C1 segment of cervical spinal cord (tissue), 14 donors: ENCODE measurements at places on chromosomes 13 and 19.
A peak's percentile ranks its signal among the peaks of the same experiment; 100 is the strongest.

DNA sequence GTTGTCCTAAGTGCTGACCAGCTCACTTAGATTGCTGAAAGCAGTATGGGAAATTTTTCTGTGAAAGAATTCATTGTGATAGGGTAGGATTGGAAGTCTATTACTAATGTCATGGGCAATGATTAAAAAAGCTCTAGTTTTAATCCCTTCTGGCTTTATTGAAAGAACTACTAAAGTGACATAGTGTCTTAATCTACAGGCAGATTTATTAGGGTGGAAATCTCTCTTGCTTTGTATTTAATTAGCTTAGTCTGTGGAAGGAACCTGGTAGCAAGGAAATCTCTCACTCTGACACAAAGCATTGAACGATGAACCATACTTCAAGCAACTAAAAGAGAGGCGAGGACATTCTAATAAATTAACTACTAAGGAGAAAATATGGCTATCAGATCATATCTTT is 1029.2 kb upstream of the PCDH20 start:
- no peak for DNase-seq

- no peak for DNase-seq
These were observed 82.6 kb upstream of the OXGR1 start for GRCh38 chr13:97076898-97077297.

GRCh38 chr13:79660361-79660760 is 179.4 kb downstream of the NDFIP2 start:
- DNase-seq = no peak

GRCh38 chr19:55460670-55461258 is 678 bp downstream of the ISOC2 start:
- no peak for DNase-seq

DNA sequence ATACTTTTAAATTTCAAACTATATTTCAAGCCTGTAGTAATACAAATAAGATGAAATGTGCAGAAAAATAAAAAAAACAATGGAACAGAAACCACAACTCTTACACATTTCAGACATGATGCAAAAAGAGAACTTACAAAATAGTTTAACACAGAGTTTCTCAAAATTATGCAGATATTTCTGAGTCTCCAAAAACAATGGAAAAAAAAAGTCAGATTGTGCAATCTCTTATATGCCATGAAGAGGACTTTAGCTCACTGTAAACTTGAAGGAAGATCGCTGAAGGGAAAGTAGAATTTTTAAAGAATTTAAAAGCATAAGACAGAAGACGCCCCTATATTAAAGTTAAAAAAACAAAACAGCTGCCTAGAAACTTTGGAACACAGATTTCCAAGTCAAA is 20.4 kb downstream of the ZNF708 start:
- DNase-seq = no peak

GRCh38 chr13:34577051-34577450 is 365.0 kb upstream of the NBEA start:
- DNase-seq = no peak

- DNase-seq = no peak
These were observed 865.2 kb upstream of the SLC10A2 start for GRCh38 chr13:103931331-103931845.

DNA sequence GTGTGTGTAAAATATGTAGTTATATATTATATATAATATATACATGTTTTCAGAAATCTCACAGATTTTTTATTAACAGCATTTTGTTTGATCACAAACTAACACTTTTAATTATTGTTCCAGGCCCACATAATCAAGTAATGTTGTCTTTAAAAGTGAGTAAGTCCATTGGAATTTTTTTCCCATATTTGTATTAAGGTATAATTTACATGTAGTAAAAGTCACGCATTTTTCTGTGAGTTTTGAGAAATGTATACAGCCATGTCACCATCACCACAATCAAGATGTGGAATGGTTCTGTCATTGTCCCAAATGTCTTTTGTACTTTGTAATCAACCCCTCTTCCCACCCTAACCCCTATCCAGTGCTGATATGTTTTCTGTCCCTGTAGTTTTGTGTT is 120.0 kb upstream of the RFC3 start:
- DNase-seq = no peak

- DNase-seq = peak; percentile 87
These were observed 534 bp upstream of the HPN start for GRCh38 chr19:35040826-35041547.

- DNase-seq = no peak
These were observed 7.9 kb upstream of the PDE4A start for GRCh38 chr19:10412257-10412977.

- DNase-seq = no peak
These were observed 542.0 kb downstream of the DIAPH3 start for GRCh38 chr13:59621773-59622172.

DNA sequence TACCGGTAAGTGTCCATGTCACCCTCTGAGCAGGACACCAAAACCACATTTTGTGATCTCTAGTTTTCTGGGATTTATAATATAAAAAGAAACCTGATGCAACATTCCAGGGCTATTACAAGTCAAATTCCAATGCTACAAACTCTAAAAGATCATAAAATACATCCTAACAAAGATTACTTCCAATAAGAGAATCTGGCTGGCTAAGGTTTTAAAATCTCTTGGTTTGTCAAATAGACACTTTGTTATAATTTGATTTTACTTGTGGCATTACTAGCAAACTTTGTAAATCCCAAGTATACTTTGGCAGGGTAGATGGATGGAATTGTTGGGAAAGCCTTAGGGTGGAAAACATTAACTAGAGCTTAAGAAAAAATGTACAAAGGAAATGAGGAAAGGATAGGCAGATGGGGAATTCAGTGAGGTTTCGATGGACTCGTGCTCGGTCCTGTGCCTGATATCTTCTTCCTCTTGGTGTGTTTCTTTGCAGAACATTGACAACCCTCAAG is 74.0 kb upstream of the POMP start:
- DNase-seq = no peak

DNA sequence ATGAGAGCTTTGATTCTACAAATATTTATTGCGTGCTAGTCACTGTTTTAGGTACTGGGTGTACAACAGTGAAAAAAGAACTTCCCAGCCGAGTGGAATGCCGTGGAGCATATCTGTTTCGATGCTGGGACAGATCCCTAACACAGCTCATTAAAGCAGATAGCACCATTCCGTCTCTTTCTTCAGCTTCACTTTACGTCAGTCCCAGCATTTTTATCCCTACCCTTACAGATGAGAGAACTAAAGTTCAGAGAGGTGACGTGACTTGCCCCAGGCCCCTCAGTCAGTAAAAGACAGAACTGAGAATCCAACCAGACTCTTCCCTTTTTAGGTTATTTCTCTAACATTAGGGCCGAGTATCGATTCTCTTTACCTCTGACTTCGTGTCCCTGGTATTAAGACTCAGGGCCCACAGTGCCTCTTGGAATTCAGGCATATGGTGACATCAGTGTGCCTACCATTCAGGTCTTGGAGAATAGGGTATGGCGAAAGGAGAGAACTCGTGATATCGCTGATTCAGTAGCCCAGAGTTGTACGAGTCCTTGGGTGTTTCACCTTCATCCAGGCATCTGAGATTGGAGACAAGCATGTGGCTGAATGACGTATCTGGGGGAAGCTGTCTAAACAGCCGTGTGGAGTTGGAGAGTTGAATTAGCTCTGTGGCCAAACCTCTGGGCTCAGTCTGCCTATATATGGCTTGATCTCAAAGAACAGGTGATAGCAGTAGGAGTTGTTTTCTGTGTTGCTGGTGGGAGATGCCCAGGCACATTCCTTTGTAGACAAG is 27.1 kb downstream of the ACTN4 start:
- DNase-seq = no peak

GRCh38 chr13:33169273-33169980 is 116.1 kb downstream of the STARD13 start:
- no peak for DNase-seq

DNA sequence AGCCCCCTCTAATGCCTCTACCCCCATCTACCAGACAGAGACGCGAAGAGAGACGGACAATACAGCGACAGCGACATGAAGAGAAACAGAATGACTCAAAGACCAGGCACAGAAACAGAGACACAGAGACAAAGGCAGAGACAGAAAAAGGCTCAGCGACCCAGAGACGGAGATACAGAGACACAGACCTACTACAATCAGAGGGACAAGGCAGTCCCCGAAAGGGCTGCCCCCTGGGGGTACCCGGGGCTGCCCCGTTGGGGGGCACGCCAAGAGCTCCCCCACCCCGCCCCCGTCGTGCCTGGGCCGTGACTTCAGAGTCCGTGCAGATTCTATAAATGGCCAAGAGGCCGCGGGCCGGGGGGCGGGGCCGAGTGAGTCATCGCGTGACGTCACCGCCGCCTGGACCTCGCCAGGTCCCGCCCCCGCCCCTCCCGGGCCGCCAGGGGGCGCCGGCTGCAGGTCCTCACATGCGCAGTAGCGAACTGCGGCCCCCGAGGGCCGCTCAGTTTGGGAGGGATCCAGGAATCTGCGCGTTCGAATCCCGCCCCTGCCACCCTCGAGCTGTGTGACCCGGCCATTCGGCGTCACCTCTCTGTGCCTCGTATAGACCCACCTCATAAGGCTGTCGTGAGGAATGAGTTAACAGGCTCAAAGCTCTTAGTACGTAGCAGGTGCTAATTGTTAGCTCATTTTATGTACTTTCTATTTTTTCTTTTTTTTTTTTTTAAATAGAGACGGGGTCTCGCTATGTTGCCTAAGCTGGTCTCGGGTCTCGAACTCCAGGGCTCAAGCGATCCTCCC is 2.7 kb upstream of the CNN1 start:
- DNase-seq = no peak

- no peak for DNase-seq
These were observed 41.8 kb downstream of the CARD8 start for GRCh38 chr19:48213959-48214358.

DNA sequence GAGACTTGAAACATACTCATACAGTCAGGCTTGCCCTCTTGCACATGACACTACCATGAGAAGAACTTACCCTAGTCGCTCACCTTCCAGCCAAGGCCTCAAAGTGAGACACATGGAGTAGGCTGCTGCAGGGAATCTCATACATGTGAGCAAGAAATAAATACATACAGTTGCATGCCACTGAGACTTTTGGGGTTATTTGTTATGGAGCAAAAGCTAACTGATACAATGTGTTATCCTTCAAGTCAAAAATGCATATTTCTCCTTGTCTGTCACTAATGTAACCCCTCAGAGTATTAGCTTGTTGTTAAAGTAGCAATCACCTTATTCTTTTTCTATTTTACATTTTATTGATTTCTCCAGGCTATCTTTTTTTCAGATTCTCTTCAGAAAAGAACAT is 58.1 kb downstream of the FOXO1 start:
- DNase-seq = no peak

- DNase-seq = no peak
These were observed 1.2 kb upstream of the EMC10 start for GRCh38 chr19:50475101-50475568.
